Fibroblast of pulmonary artery (primary cell): ENCODE measurements at places on chromosomes 11 and 22.
A peak's percentile ranks its signal among the peaks of the same experiment; 100 is the strongest.

DNA sequence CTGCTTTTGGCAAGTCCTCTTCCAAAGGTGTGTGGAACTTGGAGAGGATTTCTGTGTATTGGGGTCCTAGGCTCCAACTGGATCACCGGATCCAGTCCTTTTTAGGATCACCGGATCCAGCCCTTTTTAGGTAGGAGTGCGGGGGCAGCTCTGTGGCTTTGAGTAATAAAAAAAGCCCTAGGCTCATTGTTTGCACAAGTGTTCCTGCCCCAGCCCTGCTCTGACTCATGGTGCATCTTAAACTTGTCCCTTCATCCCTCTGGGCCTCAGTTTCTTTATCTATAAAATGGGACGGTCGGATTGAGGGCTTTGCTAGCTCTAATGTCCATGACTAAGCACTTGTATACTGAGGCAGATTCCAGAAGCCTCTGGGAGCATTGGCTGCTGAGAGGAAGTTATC, 22.7 kb upstream of the CD44 start:
- peak; percentile 16 for DNase-seq

GRCh38 chr22:46769706-46770105, 7.3 kb downstream of the TBC1D22A start:
- DNase-seq: no peak

GRCh38 chr11:117064275-117064674, 34.0 kb downstream of the SIK3 start:
- peak; percentile 56 for DNase-seq

GRCh38 chr11:75664389-75664788, 4.4 kb downstream of the MAP6 start:
- DNase-seq: no peak

DNA sequence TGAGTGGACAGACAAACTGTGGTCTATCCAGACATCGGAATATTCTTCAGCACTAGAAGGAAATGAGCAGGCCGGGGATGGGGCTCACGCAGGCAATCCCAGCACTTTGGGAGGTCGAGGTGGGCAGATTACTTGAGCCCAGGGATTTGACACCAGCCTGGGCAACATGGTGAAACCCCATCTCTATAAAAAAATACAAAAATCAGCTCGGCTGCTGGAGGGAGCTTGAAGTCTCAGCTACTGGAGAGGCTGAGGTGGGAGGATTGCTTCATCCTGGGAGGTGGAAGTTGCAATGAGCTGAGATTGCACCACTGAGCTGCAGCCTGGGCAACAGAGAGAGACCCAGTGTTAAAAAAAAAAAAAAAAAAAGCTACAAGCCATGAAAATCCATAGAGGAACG, 8.0 kb upstream of the CTSD start:
- peak; percentile 88 for DNase-seq
